Cerebellar nuclear complex (tissue), 1 donor: ENCODE measurements at places on chromosomes 7 and 10.

GRCh38 chr7:94949532-94949931, 42.1 kb downstream of the PPP1R9A start:
- no peak for DNase-seq

- no peak for DNase-seq
Observed at GRCh38 chr10:117363028-117363427, 12.2 kb downstream of the PDZD8 start.

DNA sequence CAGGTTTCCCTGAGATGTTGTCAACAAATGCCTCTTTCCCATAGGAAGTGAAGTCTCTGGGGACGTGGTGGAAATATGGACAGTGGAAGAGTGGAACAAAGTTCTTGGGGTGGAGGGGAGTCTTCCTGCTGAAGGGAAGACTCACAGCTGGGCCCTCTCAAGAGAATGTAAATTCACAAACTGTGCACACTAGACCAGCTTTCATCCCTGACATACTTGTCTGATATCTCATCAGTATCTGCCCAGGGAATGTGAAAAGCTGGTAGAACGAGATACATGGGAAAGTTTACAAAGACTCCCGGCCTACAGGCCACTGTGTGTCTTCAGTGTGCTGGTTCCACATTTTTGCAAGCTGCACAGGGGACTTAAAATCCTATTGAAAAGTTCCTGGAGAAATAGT, 16.7 kb upstream of the CCDC3 start:
- DNase-seq, result no peak

DNA sequence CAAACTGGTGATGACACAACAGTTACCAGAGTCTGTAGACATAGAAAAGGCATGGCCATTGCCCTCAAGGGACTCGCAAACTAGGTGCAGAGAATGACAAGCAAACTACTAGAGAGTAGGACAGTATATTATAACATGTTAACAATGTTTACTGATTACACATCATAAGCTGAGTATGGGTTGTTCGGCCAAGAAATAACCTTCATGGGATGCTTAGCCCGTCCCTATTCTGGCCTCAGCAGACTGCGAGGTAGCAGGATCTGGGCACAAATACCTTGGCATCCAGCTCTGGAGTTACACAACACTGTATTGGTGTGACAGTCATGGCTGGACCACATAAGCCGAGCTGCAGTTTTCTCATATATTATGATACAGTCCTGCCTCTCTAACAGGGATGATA, 51.4 kb downstream of the ABCB4 start:
- no peak for DNase-seq

- DNase-seq, result no peak
Observed at GRCh38 chr7:38629651-38630510, 1.3 kb downstream of the AMPH start.

- no peak for DNase-seq
Observed at GRCh38 chr10:31426401-31426800, 107.4 kb downstream of the ZEB1 start.

- no peak for DNase-seq
Observed at GRCh38 chr10:76649723-76650127, 987.9 kb downstream of the KCNMA1 start.

GRCh38 chr10:124619195-124619594, 125.0 kb downstream of the FAM53B start:
- DNase-seq, result no peak

DNA sequence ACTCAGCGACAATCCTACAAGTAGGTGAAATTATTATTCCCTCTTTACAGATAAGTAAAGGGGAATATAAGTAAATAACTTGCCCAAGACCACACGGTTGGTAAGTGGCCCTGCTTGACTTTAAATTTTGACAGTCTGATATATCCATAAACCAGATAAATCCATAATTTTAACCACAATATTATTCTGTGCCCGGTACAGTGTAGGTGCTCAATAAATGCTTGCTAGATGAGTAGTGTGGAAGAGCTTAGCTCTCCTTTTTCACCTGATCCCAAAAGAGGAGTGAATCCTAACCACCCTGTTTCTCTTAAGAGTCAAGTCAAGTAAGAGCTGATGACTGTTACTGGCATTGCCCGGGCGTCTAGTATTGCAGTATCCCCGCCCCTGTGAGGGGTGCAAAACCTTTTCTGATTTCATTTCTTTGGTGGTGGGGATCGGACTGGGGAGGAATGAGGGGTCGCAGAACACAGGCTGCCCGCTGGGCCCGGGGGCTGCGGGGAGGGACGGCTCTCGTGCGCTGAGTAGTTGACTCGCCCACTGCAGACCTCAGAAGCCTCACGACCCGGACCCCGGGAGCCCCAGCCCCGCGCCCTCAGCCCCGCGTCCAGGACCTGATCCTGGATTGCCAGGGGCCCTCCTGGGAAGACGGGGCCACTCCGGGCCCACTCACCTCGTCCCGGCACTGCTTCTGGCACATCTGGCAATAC, 490 bp downstream of the KIN start:
- no peak for DNase-seq

DNA sequence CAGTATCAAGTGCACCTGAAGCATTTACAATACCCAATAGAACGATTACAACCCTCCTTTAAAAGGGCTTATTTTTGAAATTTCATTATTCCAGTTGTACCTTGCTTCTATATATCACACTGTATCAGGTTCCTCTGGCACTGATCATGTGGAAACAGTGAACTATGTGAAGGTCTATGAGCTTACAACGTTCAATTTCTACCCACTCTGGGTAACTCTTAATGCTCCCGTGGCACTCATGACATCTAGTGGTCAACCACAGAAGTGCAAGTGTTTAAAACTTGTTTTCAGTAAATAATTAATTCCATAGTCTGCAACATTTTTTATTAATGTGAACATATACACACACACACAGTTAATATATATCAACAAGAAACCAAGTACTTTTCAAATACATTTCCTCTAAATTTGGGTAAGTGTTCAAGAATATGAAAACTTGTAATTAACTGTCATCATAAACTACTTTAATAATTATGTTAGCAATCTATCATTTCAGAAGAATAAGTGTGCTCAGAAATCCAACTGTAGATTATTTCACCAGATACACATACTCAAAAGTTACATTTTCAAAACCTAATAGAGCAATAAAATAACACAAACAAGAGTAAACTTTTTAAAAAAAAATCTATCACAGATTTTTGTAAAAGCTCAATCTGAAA, 61.0 kb downstream of the MPP7 start:
- DNase-seq, result peak; percentile 28

GRCh38 chr7:31747553-31747952, 60.5 kb downstream of the PPP1R17 start:
- no peak for DNase-seq

- no peak for DNase-seq
Observed at GRCh38 chr7:96308950-96309263, 13.0 kb downstream of the SLC25A13 start.

DNA sequence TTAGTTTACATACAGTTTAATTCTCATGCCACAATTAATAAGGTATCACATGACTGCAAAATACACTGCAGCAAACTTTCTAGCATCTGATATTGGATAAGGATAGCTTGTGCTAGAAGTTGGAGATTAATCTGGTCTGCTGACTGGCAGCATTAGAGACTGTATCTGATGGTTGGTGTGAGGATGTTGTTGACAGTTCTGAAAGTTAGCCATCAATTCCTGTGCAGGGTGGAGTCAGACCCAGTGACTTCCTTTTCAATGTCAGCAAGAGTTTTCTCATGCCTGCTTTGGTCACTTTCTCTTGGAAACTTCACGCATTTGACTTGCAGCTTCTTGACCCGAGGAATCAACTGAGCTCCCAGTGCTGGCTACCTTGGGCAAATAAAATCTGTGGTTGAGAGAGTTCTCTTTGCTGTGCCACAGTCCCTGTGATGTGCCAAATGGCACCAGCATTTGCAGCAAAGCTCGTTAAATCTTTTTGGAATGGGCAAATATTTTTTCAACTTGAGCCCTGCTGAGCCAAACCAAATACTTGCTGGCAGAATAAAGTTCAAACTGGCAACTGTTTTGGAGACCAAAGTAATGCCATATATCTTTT, 233.0 kb downstream of the TRIL start:
- no peak for DNase-seq

GRCh38 chr7:134444198-134444960, 14.5 kb downstream of the AKR1B1 start:
- DNase-seq, result no peak

DNA sequence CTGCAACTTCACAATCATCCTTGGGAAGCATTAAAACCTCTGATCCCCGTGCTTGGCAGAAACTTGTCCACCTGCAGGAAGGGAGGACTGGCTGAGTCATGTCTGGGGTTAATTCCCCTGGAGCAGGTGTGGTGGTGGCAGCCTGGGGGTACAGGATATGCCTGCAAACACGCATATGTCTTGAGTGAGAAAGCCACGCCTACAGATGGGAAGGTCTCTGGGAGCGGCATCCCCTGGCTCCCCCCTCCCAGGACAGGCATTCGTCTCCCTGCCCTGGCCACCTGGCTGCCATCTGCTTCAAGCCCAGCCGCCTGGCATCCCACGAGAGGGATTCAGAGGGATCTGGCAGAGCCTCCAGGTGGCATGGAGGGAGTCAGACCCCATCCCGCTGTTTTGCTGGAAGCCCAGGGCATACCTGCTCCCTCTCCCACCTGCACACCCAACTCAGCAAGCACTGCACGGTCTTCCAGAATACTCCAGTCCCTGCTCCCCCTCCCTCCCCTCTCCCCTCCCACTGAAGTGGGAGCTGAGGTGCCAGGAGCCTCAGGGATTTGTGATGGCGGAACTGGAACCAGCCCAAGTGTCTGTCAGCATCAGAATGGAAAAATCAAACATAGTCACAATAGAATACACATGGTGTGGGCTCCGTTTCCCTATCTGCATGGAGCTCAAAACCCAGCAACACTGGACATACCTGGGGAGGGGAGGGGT, 61.0 kb downstream of the CAMK2B start:
- DNase-seq, result peak; percentile 88

DNA sequence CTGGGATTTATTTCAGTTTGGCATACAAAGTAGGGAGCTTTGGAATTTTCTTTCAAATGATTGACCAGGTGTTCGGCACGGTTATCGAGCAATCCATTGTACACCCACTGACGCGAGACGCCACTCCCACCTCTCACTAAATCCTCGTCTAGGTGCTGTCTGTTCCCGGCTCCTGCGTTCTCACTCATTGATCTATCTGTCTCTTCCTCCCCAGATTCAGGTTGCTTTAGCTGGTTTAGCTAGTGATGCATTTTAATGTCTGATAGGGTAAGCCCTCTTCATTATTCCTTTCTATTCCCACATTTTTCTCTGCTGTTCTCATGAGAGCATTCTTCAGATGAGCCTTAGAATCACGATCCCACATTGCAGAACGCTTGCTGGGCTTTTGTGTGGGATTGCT, 91.7 kb downstream of the ELFN1 start:
- no peak for DNase-seq
